Activated CD4-positive, CD25-positive, alpha-beta regulatory T cell (primary cell): ENCODE measurements at places on chromosomes 3 and 15.

GRCh38 chr3:195574497-195575304, 9.0 kb downstream of the APOD start:
- DNase-seq: no peak

DNA sequence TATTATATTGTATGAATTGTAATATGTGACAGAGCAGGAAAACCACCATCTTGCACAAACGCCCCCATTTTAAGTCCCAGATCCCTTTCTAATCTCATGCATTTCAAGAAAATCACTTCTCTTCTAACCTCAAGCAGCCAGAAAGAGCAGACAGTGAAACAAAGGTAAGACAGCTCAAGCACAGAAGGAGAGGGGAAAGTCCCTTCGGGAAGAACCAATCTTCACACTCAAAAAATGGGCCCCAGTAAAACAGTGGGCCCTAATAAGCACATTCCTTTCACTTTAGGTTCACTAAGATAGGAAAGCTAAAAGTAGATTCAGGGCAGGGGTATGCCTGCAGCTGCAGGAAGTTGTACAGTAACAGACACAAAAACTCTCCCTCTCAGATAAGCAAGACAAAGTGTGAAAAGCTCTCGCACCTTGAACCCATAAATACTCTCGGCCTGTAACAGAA, 1268.7 kb downstream of the SI start:
- DNase-seq: no peak

DNA sequence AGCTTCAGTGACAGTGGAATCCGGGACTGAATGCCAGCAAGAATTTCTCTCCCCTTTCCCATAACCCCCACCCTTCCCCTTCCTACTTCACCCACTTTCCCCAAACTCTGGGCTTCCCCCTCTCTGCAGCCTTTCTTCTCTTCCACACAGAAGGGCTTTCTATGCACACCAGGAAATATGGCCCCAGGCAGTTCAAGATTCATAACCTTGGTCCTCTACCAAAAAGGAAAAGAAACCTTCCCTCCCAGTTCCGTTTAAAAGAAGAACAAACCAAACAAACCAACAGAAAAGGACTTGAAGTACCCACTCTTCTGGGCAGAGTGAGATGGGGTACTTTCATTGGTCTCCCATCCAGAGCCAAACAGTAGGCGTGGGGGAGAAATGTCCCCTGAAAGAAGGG, 68.8 kb upstream of the ABHD2 start:
- no peak for DNase-seq

GRCh38 chr15:100349696-100350433, 8.1 kb upstream of the ADAMTS17 start:
- peak; percentile 64 for DNase-seq

GRCh38 chr3:139309880-139310279, 33.9 kb upstream of the MRPS22 start:
- no peak for DNase-seq

DNA sequence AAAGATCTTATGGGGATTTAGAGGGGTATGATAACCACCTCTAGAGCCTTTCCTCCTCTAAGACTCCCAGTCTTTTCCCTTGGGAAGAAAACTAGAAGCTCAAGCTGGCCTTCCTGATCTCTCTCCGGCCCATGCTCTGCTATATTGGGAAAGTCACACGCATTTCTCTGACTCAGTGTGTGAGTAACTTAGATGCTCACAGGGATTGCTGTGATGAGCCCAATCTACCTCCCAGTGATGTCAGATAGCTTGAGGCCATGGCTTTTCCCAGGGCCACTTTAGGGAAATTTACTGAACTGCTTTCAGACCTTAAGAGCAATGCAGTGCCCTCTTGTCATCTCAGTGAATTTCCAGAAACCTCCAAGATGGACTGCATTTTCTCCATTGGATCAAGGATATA, 8.6 kb upstream of the ST8SIA2 start:
- no peak for DNase-seq

GRCh38 chr3:129616713-129617112, 10.2 kb upstream of the PLXND1 start:
- no peak for DNase-seq

GRCh38 chr15:36356466-36356865, 223.0 kb upstream of the CDIN1 start:
- DNase-seq: no peak

- no peak for DNase-seq
These were observed 32.5 kb upstream of the CD47 start for GRCh38 chr3:108123326-108123725.

- DNase-seq: no peak
These were observed 141.2 kb downstream of the HCN4 start for GRCh38 chr15:73227433-73228056.

GRCh38 chr15:40332113-40332781, 8.5 kb downstream of the CCDC9B start:
- no peak for DNase-seq

DNA sequence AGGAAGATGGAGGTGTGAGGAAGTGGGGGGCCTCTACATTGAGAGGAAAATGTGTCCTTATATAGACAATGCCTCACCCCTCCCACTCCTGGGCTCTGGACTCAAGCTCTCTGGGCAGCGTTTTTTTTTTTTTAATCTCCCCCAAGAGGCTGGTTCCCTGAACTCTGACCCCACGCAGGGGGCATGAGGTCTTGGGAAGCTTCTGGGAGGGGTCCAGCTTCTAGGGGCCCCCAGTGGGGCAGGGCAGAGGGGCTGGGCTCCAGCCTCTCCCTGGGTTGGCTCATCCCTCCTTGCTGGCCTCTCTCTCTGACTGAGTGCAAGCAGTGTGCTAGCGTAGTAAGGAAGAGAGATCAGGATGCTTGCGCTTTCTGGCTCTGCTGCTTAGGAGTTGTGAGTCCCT, 101.4 kb upstream of the HACD2 start:
- no peak for DNase-seq

GRCh38 chr3:153762411-153763235, 358.6 kb upstream of the ARHGEF26 start:
- no peak for DNase-seq

DNA sequence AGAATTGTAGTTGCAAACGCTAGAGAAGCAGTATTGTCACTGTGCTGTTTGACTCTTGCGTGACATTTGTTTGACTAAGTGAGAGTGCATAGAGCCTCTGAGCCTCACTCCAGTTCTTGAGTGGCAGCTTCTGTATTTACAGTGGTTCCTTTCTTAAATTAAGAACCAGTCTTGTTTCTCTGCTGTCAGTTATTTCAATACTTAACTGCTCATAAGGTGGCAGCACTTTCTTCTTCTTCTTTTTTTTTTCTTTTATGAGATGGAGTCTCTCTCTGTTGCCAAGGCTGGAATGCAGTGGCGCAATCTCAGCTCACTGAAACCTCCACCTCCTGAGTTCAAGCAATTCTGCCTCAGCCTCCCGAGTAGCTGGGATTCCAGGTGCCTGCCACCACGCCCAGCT, 372.1 kb downstream of the LPP start:
- no peak for DNase-seq

GRCh38 chr15:73763931-73764330, 10.8 kb upstream of the INSYN1 start:
- DNase-seq: no peak

- DNase-seq: no peak
These were observed 18.0 kb upstream of the TSC22D2 start for GRCh38 chr3:150390087-150390486.

GRCh38 chr3:73319179-73319769, 257.8 kb downstream of the EBLN2 start:
- no peak for DNase-seq

DNA sequence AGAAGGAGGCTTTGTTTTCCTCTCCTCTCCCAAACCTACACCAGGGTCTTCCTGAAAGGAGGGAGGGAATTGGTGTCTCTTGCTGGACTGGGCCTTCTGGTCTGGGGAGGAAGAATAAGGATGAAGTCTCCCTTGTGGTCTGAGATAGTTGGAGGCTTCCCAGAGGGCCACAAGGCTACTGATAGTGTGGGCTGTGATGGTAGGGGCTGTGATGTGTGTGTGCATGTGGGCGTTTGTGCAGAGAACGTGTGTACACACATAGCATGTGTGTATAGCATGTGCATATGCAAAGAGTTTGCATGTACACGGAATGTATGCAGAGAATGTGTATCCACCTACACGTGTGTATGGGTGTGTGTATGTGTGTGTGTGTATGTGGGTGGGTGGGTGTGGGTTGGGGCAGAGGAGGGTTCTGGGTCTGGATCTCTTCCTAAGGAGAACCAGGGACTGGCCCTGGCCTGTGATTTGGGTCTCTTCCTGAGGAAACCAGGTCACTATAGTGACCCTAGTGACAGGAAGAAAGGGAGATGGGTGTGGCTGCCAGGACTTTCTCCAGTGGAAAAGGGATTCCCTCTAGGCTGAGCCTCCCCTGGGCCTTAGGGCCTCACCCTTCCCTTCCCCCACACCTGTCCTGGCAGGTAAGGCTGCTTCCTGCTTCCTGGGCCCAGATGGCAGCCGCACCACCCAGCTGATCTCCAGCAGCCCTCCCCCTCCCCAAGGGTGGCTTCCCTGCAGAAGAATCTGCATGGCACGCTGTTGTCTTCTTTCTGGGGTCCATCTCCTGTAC, 1.7 kb downstream of the FLNB start:
- DNase-seq: no peak

GRCh38 chr3:88307666-88308065, 157.9 kb downstream of the C3orf38 start:
- no peak for DNase-seq

- DNase-seq: no peak
These were observed 43.7 kb downstream of the MYZAP start for GRCh38 chr15:57635300-57635909.

DNA sequence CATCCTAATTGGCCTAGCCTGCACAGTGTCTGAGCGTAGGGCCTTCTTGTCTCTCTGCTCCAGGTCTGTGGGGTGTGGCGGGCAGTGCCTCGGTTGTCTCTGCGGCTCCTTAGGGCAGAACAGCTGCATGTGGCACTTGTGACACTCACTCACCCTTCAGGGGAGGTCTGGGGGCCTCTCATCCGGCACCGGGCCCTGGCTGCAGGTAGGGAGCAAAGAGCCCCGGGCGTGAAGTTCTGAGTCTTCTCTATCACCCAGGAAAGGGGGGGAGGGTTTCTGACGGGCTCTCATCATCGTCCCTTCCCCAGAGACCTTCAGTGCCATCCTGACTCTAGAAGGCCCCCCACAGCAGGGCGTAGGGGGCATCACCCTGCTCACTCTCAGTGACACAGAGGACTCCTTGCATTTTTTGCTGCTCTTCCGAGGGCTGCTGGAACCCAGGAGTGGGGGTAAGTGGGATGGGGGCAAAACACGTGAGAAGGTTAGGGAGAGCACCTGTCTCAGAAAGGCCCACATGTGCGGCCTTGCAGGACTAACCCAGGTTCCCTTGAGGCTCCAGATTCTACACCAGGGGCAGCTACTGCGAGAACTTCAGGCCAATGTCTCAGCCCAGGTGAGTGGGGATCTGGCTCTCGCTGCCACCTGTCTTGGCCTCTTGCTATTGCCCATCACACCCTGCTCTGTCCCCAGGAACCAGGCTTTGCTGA, 2.6 kb downstream of the CHRD start:
- DNase-seq: no peak

DNA sequence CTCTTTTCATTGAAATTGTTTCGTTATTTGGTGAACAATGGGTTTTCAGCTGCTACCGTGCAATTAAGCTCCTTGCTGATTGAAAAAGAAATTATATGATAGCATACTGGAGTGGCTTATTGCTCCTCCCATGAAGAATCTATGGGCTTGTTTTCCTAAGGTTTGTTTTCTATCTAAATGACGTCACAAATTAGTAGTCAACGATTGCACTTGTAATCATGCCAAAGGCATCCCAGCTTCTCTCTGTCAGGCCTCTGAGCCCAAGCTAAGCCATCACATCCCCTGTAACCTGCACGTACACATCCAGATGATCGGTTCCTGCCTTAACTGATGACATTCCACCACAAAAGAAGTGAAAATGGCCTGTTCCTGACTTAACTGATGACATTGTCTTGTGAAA, 388.0 kb upstream of the LMCD1 start:
- no peak for DNase-seq

GRCh38 chr3:74531491-74531890, 83.0 kb downstream of the CNTN3 start:
- DNase-seq: no peak

GRCh38 chr3:97901313-97902248, 70.7 kb downstream of the RIOX2 start:
- no peak for DNase-seq
